ENCODE measurements at places on chromosomes 2 and 18.

DNA sequence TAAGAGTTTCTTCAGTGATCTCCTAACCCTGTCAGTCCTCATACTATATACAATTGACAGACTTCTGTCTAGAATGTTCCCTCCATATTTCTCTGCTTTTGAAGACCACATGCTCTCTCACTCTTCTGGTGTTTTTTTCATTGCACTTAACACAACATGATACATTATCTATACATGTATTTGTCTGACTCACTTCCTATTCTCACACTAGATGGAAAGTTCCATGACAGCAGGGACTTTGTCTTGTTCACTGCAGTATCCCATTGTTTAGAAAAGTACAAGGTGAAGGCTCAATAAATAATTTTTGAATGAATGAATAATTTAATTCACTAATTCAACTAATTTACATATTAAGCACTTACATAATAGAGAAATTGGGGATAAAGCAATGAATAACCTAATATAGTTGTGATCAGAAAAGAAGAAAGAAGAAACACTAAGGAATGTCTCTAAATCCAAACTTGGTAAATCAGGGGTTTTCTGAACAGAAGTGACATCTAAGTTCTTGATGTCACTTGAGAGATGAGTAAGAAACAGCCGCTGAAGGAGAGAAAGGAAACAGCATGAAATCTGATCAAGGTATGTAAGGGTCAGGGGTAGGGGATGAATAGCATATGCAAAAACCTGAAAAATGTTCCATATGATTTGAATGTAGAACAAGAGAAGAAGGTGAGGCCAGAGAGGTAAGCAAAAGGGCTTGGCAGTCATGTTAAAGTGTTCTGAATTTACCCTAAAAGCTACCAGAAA, 42.4 kb downstream of the MBD2 start:
- DNase-seq = no peak

- no peak for DNase-seq
Measured at GRCh38 chr2:128585706-128586105, 267.0 kb upstream of the HS6ST1 start.

DNA sequence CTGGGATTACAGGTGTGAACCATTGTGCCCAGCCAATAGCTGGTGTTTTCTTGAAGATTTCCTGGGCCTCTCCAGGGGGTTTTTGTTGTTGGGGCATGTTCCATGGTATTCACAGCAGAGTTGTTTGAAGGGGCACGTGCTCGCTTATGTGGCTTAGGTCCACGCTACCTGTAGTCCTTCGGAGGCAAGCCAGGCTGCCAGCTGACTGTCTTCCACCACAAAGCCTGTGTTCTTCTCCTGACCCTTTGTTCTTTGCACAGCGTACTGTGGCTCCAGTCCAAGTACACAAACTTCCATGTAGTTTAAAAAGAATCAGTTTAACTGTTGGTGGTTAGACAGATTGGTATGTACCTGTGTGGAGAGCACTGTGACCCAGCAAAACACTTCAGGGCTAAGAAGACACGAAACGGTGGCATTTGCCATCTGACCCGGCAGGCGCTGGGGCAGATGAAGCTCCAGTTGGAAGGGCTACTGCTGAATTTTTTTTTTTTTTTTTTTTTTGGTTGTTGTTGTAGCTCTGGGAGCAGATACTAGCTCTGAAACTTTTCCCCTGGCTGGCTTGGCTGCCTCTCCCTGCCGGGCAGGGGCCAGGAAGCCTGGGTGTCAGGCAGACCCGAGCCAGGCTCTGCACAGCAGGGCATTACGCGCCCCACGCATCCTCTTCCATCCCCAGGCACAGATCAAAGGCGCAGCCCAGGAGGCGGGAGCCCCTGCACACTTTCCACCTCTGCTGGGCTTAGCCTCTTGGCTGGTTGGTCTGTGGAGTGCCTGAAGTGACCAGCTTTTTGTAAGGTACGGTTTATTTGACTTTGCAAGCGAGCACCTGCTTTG, 5.7 kb downstream of the GREB1 start:
- peak; percentile 1 for DNase-seq

- no peak for DNase-seq
Measured at GRCh38 chr2:85415980-85416650, 2.4 kb upstream of the SH2D6 start.

DNA sequence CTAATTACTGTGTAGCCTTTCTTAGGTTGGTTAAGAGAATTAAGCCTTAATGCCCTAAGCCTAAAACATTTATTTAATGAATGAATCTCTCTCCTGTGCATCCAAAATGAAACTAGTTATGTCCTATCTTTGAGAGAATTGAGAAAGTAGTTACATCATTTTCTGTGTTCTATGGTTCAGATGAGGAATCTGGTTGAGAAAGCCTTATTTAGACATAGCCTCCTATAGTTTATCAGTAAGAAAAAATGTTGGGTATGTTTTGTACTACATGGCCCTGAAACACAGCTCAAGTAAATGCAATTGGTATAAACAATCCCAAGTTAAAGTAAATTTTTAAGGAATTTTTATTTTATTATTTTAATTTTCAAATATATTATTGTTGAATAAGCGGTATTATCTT, 25.9 kb upstream of the RAMP1 start:
- DNase-seq = no peak

Measured in NCI-H1436 (cell line).